Activated CD4-positive, alpha-beta memory T cell treated with anti-CD3 and anti-CD28 coated beads for 36 hours (primary cell): ENCODE measurements at places on chromosomes 12 and 14. TPM values are rescaled to one million over a fixed set of nuclear protein-coding genes. Genes with fewer than 3 reads are reported as not detected.
A peak's percentile ranks its signal among the peaks of the same experiment; 100 is the strongest.

The SLC25A21 gene
- not detected for total RNA-seq

DNA sequence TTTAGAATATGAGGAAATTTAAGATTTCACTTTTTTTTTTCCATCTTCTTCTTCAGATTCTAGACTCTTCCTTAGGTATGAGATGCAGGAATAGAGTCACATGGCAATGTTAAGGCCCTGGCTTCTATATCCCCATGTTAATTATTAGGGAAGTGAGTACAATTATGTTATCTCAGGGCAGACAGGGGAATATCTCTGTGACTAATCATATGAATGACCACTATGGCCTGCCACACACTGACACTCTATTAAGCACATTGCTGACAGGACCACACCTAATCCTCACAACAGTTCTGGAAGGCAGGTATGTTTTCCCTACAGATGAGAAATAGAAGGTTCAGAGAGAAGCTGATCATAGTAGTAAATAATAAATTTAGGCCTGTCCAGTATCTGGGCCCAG lies 69.4 kb upstream of the PTPRQ start:
- DNase-seq, result no peak
- H3K36me3 ChIP-seq, result no peaks in the 10 kb centered on the region
- no peaks in the 10 kb centered on the region for H3K27me3 ChIP-seq
- no peak overlapping the region for H3K4me3 ChIP-seq

GRCh38 chr14:59328454-59328853 lies 136.7 kb downstream of the GPR135 start:
- H3K36me3 ChIP-seq, result peaks cover 30% of the 10 kb centered on the region
- no peaks in the 10 kb centered on the region for H3K27me3 ChIP-seq
- no peak overlapping the region for H3K27ac ChIP-seq
- H3K4me3 ChIP-seq, result no peak overlapping the region
- DNase-seq, result no peak

DNA sequence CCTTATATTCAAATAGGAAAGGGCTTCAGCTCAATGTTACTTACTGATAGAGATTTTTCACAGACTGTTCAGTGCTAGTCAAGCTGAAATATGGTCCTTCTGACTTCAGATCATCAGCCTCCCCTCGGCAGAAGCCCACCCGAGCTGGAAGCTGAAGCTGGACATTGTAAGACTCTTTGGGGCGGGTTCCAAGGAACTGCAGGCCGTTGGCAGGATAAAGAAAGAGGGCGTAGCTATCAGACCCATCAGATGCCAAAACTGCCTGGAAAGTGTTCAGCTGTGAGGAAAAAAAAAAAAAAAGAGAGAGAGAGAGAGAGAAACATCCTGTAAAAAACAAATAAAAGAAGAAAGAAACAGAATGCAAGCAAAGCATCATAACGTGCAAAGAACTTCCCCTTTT lies 8.8 kb downstream of the NID2 start:
- H3K27me3 ChIP-seq, result peaks cover under 1% of the 10 kb centered on the region
- H3K4me3 ChIP-seq, result no peak overlapping the region
- no peaks in the 10 kb centered on the region for H3K4me1 ChIP-seq
- no peak for DNase-seq
- H3K36me3 ChIP-seq, result no peaks in the 10 kb centered on the region

- no peak overlapping the region for H3K4me3 ChIP-seq
- DNase-seq, result no peak
- H3K27me3 ChIP-seq, result peaks cover 21% of the 10 kb centered on the region
- H3K36me3 ChIP-seq, result no peaks in the 10 kb centered on the region
Measured at GRCh38 chr12:55227643-55228042, 6.8 kb downstream of the OR10A7 start.

GRCh38 chr12:14868916-14869506 lies 16.6 kb downstream of the MGP start:
- peaks cover 7% of the 10 kb centered on the region for H3K36me3 ChIP-seq
- H3K4me1 ChIP-seq, result no peaks in the 10 kb centered on the region
- H3K27ac ChIP-seq, result no peak overlapping the region
- no peak for DNase-seq
- H3K27me3 ChIP-seq, result no peaks in the 10 kb centered on the region

DNA sequence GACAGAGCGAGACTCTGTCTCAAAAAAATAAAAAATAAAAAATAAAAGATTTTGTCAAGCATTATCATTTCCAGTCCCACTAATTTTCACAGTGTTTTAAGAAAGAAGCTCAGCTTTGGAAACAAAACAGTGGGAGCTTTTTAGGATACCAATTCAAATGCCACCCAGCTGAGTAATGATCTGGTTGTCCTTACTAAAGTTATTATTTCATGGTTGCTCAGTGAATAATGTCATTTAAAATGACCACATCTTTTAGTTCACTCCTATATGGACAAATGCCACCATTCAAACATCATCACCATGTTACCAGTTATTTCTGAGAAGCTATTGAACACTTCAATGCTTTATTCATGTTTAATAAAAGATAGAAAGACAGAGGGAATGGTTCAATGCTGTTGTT lies 365.0 kb downstream of the CCER1 start:
- no peaks in the 10 kb centered on the region for H3K27me3 ChIP-seq
- DNase-seq, result no peak
- H3K4me1 ChIP-seq, result no peaks in the 10 kb centered on the region
- no peak overlapping the region for H3K27ac ChIP-seq

- DNase-seq, result no peak
- H3K36me3 ChIP-seq, result no peaks in the 10 kb centered on the region
- peak overlapping the region; percentile 60 for H3K27ac ChIP-seq
- peak overlapping the region; percentile 99 for H3K4me3 ChIP-seq
- H3K27me3 ChIP-seq, result no peaks in the 10 kb centered on the region
Measured at GRCh38 chr12:76762601-76762980, 1.3 kb upstream of the ZDHHC17 start.

The LRP10 gene
- total RNA-seq, result 64.3 TPM

The EPS8 gene
- total RNA-seq, result 3.2 TPM

The FSCB gene
- total RNA-seq, result not detected

- H3K4me3 ChIP-seq, result no peak overlapping the region
- H3K36me3 ChIP-seq, result no peaks in the 10 kb centered on the region
- H3K27ac ChIP-seq, result no peak overlapping the region
- DNase-seq, result no peak
- H3K27me3 ChIP-seq, result peaks cover 8% of the 10 kb centered on the region
Measured at GRCh38 chr12:119157528-119157927, 21.2 kb upstream of the HSPB8 start.

DNA sequence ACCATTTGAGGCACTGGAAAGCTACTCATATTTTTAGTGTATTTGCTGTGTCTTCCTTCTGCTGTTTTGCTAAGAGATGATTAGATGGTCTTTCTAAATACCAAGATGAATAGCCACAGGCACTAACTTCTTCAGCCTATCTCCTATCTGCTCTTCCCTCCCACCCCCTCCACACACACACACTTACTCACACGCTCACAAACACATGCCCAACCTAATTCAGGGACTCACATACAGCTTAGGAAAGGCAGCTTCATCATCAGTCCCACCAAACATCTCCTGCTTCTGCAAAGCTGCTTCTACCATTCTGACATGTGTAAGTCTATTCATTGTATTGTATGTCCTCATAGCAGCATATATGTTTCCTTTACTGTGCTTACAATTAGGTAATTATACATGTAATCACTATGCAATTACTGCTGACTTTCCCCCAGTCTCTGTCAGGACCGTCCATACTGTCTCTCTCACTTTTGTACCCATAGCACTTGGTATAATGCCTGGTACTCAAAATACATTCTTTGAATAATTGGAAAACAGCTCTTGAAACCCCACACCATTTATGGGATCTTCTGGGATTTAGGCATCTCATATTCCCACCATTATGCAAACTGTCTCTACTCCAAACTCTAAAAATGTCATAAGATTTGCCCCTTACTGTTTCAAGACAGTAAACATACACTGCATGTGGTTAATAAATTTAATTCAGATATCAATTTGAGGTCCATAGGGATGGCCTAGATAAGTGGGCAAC lies 83.3 kb upstream of the HIF1A start:
- H3K4me3 ChIP-seq, result no peak overlapping the region
- no peaks in the 10 kb centered on the region for H3K36me3 ChIP-seq
- H3K27me3 ChIP-seq, result no peaks in the 10 kb centered on the region
- H3K27ac ChIP-seq, result no peak overlapping the region
- no peak for DNase-seq

DNA sequence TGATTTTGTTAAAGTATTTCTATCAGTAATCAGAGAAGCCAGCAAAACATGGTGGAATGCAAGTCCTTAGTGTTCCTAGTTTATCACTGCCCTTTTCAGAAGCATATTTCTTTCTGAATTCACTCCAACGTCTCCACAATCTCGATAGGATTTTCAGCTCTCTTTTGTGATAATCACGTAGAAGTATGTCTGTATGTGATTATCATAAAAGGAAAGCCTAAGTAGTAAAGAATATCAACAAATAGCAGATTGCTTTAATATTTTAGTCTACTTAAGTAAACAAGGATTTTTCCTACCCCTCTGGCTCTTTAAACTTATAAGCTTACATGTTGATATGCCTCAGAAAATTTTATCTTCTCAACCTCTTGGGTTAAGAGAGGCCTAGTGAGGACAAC lies 147.4 kb upstream of the NUDT4 start:
- H3K27me3 ChIP-seq, result peaks cover 3% of the 10 kb centered on the region
- no peaks in the 10 kb centered on the region for H3K36me3 ChIP-seq
- H3K27ac ChIP-seq, result no peak overlapping the region
- H3K4me1 ChIP-seq, result no peaks in the 10 kb centered on the region

The MTRFR gene
- 28.4 TPM for total RNA-seq

- H3K4me1 ChIP-seq, result no peaks in the 10 kb centered on the region
- H3K36me3 ChIP-seq, result no peaks in the 10 kb centered on the region
- DNase-seq, result no peak
Measured at GRCh38 chr14:100901391-100902183, 1.9 kb downstream of the RTL1 start.

The PLEKHG3 gene
- 22.6 TPM for total RNA-seq

- no peaks in the 10 kb centered on the region for H3K36me3 ChIP-seq
- no peaks in the 10 kb centered on the region for H3K27me3 ChIP-seq
- no peak overlapping the region for H3K4me3 ChIP-seq
- no peak overlapping the region for H3K27ac ChIP-seq
- no peaks in the 10 kb centered on the region for H3K4me1 ChIP-seq
Measured at GRCh38 chr14:85280074-85280473, 249.9 kb upstream of the FLRT2 start.

The KIF5A gene
- 0.99 TPM for total RNA-seq

DNA sequence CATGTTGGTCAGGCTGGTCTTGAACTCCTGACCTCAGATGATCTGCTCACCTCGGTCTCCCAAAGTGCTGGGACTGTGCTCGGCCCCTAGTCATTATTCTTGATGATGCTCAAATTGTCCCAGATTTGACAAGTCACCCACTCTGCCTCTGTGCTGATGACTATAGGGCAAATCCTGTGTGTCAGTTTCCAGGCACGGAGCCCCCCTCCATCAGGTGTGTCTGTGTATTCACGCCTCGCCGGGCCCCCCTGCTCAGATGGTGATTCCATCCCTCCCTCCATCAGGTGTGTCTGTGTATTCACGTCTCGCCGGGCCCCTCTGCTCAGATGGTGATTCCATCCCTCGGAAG lies 4.3 kb upstream of the GPR132 start:
- peak overlapping the region; percentile 43 for H3K4me3 ChIP-seq
- peak; percentile 29 for DNase-seq
- peaks cover 4% of the 10 kb centered on the region for H3K36me3 ChIP-seq
- H3K27me3 ChIP-seq, result peaks cover 3% of the 10 kb centered on the region
- H3K27ac ChIP-seq, result peak overlapping the region; percentile 89

The IRF2BPL gene
- total RNA-seq, result 38.5 TPM

The DIO2 gene
- not detected for total RNA-seq

GRCh38 chr14:103910262-103910935 lies 17.9 kb upstream of the TDRD9 start:
- no peaks in the 10 kb centered on the region for H3K27me3 ChIP-seq
- peaks cover 15% of the 10 kb centered on the region for H3K36me3 ChIP-seq
- peak; percentile 81 for DNase-seq
- peak overlapping the region; percentile 61 for H3K27ac ChIP-seq
- H3K4me1 ChIP-seq, result peaks cover 4% of the 10 kb centered on the region

The PLEKHA5 gene
- total RNA-seq, result 7.4 TPM

The CLEC2D gene
- total RNA-seq, result 191 TPM

The TRIAP1 gene
- 32.2 TPM for total RNA-seq

- H3K27ac ChIP-seq, result no peak overlapping the region
- DNase-seq, result no peak
- no peaks in the 10 kb centered on the region for H3K27me3 ChIP-seq
- peaks cover 21% of the 10 kb centered on the region for H3K4me1 ChIP-seq
- H3K36me3 ChIP-seq, result no peaks in the 10 kb centered on the region
Measured at GRCh38 chr14:68359022-68359836, 433.6 kb downstream of the ZFP36L1 start.

- H3K4me3 ChIP-seq, result no peak overlapping the region
- H3K4me1 ChIP-seq, result no peaks in the 10 kb centered on the region
- H3K27ac ChIP-seq, result no peak overlapping the region
- DNase-seq, result no peak
Measured at GRCh38 chr12:27422697-27423096, 23.8 kb upstream of the SMCO2 start.

- DNase-seq, result no peak
- H3K27ac ChIP-seq, result no peak overlapping the region
- H3K4me1 ChIP-seq, result peaks cover 3% of the 10 kb centered on the region
Measured at GRCh38 chr12:8692573-8692972, 5.2 kb upstream of the RIMKLB start.

GRCh38 chr14:82850576-82850975 lies 1316.9 kb upstream of the SEL1L start:
- H3K4me1 ChIP-seq, result no peaks in the 10 kb centered on the region
- no peaks in the 10 kb centered on the region for H3K36me3 ChIP-seq
- no peak for DNase-seq

DNA sequence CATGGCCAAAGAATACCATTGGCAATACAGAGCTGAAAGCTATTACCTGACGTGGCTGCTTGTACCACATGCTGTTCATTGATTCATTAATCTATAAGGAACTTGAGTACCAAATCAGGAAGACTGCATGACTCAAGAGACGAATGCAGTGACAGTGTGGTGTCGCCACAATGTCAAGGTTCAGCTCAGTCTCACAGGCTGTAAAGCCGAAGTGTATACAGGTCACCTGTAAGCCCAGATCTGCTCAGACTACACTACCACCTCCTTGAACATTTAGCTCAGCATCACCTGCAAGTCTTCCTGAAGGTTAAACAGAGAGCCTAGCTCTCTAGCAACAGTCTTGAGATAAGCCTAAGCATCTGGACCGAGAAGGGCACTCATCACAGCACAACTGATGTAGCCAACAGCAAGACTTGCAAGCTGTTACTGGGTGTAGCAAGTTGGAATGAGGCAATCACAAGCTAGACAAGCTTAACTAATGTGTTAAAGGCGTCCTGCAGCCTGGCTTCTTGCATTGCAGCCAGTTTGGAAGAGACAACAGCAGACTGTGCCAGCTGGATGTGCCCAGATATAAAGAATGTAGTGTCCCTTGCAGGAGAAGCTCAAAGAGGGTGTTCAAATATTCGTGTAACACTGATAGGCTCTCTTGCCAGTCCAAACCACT lies 21.0 kb downstream of the TMTC1 start:
- H3K36me3 ChIP-seq, result no peaks in the 10 kb centered on the region
- no peaks in the 10 kb centered on the region for H3K4me1 ChIP-seq
- DNase-seq, result no peak
- H3K27me3 ChIP-seq, result no peaks in the 10 kb centered on the region
- H3K4me3 ChIP-seq, result no peak overlapping the region

- peaks cover 19% of the 10 kb centered on the region for H3K36me3 ChIP-seq
- H3K27ac ChIP-seq, result no peak overlapping the region
- peaks cover 4% of the 10 kb centered on the region for H3K4me1 ChIP-seq
- no peak overlapping the region for H3K4me3 ChIP-seq
Measured at GRCh38 chr12:25100194-25101091, 94.5 kb downstream of the DNAI7 start.

GRCh38 chr12:52197371-52198231 lies 5.8 kb upstream of the KRT80 start:
- H3K4me1 ChIP-seq, result peaks cover 9% of the 10 kb centered on the region
- DNase-seq, result no peak
- H3K27me3 ChIP-seq, result peaks cover 9% of the 10 kb centered on the region
- no peak overlapping the region for H3K27ac ChIP-seq
- H3K4me3 ChIP-seq, result no peak overlapping the region
